RWPE2 (cell line): ENCODE measurements at places on chromosomes 7 and 10.
A peak's percentile ranks its signal among the peaks of the same experiment; 100 is the strongest.

DNA sequence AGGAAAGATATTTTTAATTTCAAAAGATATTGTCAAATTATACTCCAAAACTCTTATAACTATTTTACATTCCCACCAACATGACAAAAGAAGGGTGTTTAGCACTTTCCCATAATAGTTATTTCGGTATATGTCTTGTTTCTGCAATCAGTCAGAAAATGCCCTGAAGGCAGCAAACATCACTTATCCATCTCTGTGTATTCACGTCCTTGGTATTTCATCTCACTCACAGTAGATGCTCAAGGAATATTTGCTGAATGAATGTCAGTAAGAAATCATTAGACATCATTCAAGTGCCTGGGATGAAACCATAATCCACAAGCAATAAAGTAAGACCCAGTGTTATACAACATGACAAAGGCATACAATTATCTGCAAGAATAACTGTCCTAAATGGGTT, 112.7 kb downstream of the GFRA1 start:
- no peak overlapping the region for H3K27ac ChIP-seq
- no peak overlapping the region for H3K4me3 ChIP-seq
- no peaks in the 10 kb centered on the region for H3K4me1 ChIP-seq
- DNase-seq = no peak

- no peaks in the 10 kb centered on the region for H3K4me1 ChIP-seq
- H3K4me3 ChIP-seq = no peak overlapping the region
- no peaks in the 10 kb centered on the region for H3K36me3 ChIP-seq
- H3K27ac ChIP-seq = no peak overlapping the region
- no peaks in the 10 kb centered on the region for H3K27me3 ChIP-seq
Measured at GRCh38 chr10:11026773-11027172, 9.1 kb downstream of the CELF2 start.

GRCh38 chr10:113732160-113732881, 19.2 kb upstream of the PLEKHS1 start:
- no peaks in the 10 kb centered on the region for H3K27me3 ChIP-seq
- H3K4me3 ChIP-seq = no peak overlapping the region
- no peaks in the 10 kb centered on the region for H3K4me1 ChIP-seq
- DNase-seq = no peak

DNA sequence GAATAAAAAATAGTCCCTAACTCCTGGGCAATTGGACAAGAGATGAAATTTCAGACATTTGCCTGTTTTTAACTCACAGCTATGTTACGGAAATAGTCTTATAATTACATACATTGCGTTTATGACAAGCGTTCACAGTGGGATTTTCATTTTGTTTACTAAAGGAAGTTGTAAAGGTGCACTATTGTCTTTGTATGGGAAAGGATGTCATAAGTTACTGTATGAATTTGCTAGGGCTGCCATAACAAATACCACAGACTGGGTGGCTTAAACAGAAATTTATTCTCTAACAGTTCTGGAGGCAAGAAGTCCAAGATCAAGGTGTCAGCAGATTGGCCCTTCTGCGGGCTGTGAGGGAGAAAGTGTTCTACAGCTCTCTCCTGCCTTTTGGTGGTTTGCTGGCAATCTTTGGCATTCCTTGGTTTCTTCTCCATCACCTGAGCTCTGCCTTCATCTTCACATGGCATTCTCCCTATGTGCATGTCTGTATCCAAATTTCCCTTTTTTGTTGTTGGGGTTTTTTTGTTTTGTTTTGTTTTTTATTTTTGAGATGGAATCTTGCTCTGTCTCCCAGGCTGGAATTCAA, 5.6 kb downstream of the NFE2L3 start:
- H3K4me3 ChIP-seq = no peak overlapping the region
- peak overlapping the region; percentile 70 for H3K27ac ChIP-seq
- no peaks in the 10 kb centered on the region for H3K36me3 ChIP-seq
- no peak for DNase-seq
- peaks cover 41% of the 10 kb centered on the region for H3K4me1 ChIP-seq
- H3K27me3 ChIP-seq = no peaks in the 10 kb centered on the region

DNA sequence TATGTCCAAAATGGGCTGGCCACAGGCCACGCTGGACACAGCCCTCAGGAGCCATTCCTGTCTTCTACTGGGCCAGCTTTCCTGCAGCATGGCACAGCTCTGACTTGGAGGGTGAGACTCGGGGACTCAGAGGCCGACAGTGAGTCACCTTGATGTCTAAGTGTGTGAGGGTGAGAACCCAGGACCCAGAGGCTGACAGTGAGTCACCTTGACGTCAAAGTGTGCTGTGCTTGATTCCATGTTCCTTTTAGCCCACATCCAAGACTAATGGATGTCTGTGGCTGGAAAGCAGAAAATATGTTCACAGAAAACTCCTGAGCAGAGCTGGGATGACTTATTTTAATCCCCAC, 6.0 kb upstream of the FAM170B start:
- no peaks in the 10 kb centered on the region for H3K36me3 ChIP-seq
- no peak overlapping the region for H3K27ac ChIP-seq
- no peaks in the 10 kb centered on the region for H3K4me1 ChIP-seq
- H3K4me3 ChIP-seq = no peak overlapping the region
- DNase-seq = no peak

- no peak overlapping the region for H3K4me3 ChIP-seq
- H3K4me1 ChIP-seq = peaks cover 31% of the 10 kb centered on the region
- H3K36me3 ChIP-seq = 0 out of 2 replicates have a peak, but pooled peaks cover 4% of the 10 kb centered on the region
Measured at GRCh38 chr7:133704453-133704852, 422.7 kb upstream of the LRGUK start.

DNA sequence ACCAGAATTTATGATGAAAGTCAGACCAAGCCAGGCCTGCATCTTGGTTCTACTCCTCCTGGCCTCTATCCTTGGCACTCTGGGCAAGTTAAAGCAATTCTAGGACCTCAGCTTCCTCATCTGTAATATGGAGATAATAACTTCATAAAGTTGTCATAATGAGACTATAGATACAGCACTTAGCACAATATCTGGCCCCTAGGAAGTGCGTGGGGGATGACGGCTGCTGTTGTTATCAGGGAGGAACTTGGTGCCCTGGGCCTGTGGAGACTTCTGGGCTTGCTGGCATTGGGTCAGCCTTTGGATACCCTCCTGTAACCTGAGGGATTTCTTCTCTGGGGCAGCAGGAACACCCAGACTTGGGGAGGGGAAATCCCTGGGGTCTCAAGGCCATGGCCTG, 27.6 kb downstream of the PFKFB3 start:
- H3K4me3 ChIP-seq = no peak overlapping the region
- H3K27me3 ChIP-seq = no peaks in the 10 kb centered on the region
- no peaks in the 10 kb centered on the region for H3K4me1 ChIP-seq
- H3K27ac ChIP-seq = no peak overlapping the region

DNA sequence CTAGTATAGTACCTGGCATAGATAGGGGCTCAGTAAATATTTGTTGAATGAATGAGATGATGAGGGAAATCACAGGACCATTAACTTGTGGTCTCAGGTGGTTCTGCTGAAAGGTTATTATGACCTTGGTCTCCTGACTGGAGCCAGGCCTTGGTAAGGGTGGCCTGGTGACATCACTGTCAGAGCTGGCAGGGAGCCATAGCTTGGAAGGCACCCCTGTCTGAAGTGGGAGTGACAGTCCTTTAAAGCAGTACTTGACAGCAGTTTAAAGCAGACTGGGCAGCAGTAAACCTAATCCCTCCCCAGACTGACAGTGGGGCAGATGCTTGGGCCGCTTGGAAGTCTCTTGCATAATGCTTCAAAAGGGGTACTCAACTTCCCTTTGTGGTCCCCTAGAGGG, 13.4 kb downstream of the DPCD start:
- H3K4me1 ChIP-seq = no peaks in the 10 kb centered on the region
- H3K27me3 ChIP-seq = no peaks in the 10 kb centered on the region
- peaks cover 18% of the 10 kb centered on the region for H3K36me3 ChIP-seq
- no peak overlapping the region for H3K4me3 ChIP-seq
- H3K27ac ChIP-seq = no peak overlapping the region

DNA sequence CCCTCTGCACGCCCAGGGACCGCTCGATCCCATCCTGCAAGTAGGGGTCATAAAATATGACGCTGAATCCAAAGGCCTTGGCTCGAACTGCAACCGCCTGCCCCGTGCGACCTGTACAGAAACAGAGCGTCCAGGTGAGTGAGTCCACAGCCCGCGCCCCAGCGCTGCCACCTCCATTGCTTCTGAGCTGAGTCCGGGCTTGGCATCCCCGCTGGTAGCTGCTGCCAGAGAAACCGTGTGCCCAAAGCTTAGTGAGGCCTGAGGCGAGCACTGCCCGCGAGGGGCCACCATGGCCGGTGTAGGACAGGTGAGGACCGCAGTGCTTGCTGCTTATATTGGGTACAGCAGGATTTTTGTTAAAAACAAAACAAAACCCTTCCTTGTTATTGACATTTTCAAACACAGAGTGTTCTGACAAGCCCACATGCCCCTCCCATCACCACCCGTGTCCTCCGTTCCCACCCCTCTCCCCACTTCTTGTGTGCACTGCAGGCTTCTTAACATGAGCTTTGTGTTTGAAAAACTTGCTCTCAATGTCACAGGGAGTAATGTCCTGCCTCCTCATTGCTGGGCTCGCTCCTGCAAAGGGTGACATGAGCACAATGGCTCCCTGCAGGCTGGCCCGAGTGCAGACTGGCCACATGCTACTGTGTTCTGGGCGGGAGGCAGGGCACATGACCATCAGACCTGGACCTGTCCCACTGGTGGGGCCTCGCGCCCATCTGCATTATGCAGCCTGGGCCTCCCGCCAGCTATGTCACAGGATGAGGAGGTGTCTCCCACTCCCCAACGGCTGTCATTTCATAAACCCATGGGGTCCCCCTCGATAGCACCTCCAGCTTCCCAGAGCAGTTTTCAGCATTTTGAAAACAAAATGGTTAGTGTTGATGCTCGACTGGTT, 52.9 kb downstream of the ZRANB1 start:
- peaks cover 98% of the 10 kb centered on the region for H3K36me3 ChIP-seq
- H3K4me1 ChIP-seq = no peaks in the 10 kb centered on the region
- H3K4me3 ChIP-seq = no peak overlapping the region
- DNase-seq = no peak
- no peaks in the 10 kb centered on the region for H3K27me3 ChIP-seq
- no peak overlapping the region for H3K27ac ChIP-seq

- no peaks in the 10 kb centered on the region for H3K4me1 ChIP-seq
- H3K4me3 ChIP-seq = no peak overlapping the region
- no peak overlapping the region for H3K27ac ChIP-seq
Measured at GRCh38 chr7:13727279-13727678, 262.2 kb downstream of the ETV1 start.

GRCh38 chr10:95257849-95258248, 33.0 kb downstream of the PDLIM1 start:
- no peak for DNase-seq
- H3K36me3 ChIP-seq = peaks cover 95% of the 10 kb centered on the region
- H3K27ac ChIP-seq = no peak overlapping the region
- H3K4me3 ChIP-seq = no peak overlapping the region

DNA sequence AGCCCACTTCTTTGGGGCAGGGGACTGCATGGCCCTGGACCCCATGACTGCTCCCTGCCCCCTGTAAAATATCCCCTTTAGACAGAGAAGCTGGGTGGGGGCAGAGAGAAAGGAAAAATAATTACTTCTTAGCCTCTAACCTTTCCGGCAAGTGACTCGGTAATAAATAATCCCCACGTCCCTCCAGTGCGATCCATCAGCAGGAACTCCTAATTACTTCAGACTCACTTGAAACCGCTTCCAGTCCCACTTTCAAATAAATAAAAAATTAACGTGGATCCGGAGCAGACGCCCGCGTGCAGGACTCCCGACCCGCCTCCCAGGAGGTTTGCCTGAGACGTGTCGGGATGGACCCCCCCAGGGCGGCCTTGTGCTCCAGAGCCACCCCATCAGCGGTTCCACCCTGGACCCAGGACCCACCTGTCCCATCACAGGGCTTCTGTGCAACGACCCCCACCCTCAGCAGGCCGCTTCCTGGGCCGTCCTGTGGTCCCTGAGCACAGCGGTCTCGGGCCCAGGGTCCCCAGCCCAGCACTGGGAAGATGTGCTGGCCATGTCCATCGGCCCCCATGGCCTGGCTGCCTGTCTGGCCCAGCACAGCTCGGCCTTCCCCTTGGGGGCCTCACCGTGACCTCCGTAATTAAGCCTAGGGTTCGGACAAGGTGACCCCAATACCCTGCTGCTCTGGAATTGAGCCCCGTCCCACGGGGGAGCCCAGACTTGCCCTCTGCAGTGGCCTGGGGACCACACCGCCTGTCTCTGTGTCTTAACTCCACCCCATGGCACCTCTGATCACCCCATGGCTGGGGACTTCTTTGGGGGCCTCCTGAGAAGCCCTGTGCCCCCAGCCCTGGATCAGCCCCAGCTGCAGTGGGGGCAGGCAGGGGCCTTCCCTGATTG, 108.0 kb downstream of the UNCX start:
- no peak overlapping the region for H3K4me3 ChIP-seq
- H3K36me3 ChIP-seq = no peaks in the 10 kb centered on the region
- H3K27ac ChIP-seq = no peak overlapping the region
- DNase-seq = peak; percentile 56

DNA sequence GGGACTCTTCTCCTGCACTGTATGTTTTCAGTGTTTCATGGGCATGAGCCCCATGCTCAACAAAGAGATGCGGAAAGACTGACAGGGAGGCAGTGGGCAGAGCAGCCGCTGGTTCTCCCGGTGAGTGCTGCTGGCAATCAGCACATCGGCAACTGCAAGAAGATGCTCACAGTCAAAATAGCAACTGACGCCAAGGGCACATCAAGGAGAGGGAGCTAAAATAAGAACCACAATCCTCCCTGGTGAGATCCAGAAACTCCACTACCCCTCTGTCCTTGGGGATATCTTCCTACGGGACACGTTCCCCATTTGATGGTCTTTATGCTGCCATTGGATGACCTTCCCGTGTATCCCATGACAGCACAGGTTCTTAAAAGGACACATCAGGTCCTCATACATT, 28.9 kb upstream of the SVIL start:
- no peak overlapping the region for H3K4me3 ChIP-seq
- no peak overlapping the region for H3K27ac ChIP-seq
- H3K4me1 ChIP-seq = peaks cover 22% of the 10 kb centered on the region
- no peaks in the 10 kb centered on the region for H3K27me3 ChIP-seq

GRCh38 chr7:71131256-71132126, 453 bp upstream of the GALNT17 start:
- H3K27me3 ChIP-seq = peaks cover 17% of the 10 kb centered on the region
- no peak overlapping the region for H3K4me3 ChIP-seq
- DNase-seq = no peak
- H3K4me1 ChIP-seq = no peaks in the 10 kb centered on the region

- H3K4me1 ChIP-seq = no peaks in the 10 kb centered on the region
- no peak for DNase-seq
- H3K36me3 ChIP-seq = no peaks in the 10 kb centered on the region
- no peak overlapping the region for H3K27ac ChIP-seq
- no peaks in the 10 kb centered on the region for H3K27me3 ChIP-seq
- no peak overlapping the region for H3K4me3 ChIP-seq
Measured at GRCh38 chr7:96663457-96663856, 46.2 kb downstream of the SEM1 start.

- no peaks in the 10 kb centered on the region for H3K4me1 ChIP-seq
- no peaks in the 10 kb centered on the region for H3K36me3 ChIP-seq
- DNase-seq = no peak
- H3K27me3 ChIP-seq = peaks cover 4% of the 10 kb centered on the region
- H3K27ac ChIP-seq = no peak overlapping the region
Measured at GRCh38 chr10:59575269-59575668, 134.4 kb downstream of the SLC16A9 start.
